ENCODE measurements at places on chromosomes 1 and 21.

DNA sequence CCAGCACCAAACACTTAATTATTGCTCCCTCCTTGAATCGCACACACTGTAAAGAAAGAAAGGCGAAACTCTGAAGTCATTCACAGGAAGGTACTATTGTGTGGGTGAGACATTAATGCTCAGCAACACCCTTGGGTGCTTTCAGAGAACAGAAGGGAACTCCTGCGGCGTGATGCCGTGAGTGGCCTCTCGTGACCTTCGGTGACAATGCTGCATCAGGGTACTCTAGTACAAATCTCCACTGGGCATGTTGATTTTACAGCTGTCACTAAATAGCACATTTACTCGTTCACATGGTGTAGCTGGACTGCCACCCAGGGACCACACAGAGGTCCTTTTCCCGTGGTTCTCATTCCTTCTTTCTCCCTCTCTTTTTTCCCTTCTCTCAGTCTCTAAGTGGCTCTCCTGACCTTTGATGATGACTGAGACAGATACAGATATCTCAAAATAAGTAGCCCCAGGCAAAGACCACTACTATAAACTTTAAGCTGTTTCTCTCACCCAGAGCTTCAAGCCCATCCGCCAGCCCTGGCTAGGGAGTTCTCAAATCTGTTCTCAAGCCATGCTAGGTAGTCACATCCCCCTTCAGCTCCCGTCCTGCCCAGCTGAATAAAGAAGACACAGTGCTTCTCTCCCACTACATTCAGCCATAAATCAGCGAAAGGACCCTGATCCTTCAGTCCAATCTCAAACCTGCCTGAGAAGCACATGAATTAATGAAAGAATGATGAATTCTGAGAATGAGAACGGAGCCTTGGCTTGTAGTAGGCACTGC lies 223.4 kb upstream of the FMN2 start:
- no peak for DNase-seq

- DNase-seq = no peak
These were observed 15.1 kb downstream of the MCL1 start for GRCh38 chr1:150564051-150564991.

- no peak for DNase-seq
These were observed 14.8 kb upstream of the PAQR6 start for GRCh38 chr1:156262461-156263287.

DNA sequence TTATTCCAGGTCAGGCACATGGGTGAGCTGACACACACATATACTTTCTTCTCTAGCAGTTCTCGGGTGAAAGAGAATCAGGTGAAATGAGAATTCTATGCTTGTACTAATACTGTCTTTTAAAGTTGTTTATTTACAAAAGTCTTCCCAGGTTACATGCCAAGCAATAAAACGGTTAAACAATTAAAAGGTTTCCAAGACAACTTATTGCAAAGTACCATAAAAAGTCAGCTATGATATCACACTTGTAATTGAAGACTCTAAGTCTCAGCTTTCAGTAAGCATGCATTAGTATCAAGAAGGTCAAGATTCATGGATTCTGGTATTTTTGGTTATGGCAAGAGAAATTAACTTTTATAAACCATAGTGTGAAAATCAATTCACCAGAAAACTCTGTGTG lies 171.4 kb downstream of the PDE4B start:
- DNase-seq = no peak

GRCh38 chr1:9630331-9631111 lies 21.0 kb upstream of the PIK3CD start:
- peak; percentile 14 for DNase-seq

- DNase-seq = no peak
These were observed 34.7 kb upstream of the C1orf115 start for GRCh38 chr1:220655509-220655908.

GRCh38 chr1:19872190-19872589 lies 10.0 kb upstream of the OTUD3 start:
- DNase-seq = no peak

DNA sequence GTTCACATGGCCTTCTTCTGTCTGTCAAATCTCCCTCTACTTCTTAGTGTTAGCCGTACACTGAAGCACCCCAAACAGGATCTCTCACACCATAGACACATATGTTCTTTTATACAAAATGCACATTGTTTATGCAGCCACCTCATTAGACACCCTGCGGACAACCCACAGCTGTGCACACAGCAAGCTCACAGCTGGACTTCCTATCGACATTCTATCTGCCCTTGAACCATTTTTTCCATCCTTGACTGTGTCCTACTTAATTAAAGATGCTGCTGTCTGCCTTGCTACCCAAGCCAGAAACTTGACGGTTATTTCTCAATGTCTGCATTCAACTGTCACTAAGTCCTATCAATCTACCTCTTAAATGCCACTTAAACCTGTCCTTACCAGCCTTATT lies 3.2 kb upstream of the ZBTB21 start:
- DNase-seq = no peak

DNA sequence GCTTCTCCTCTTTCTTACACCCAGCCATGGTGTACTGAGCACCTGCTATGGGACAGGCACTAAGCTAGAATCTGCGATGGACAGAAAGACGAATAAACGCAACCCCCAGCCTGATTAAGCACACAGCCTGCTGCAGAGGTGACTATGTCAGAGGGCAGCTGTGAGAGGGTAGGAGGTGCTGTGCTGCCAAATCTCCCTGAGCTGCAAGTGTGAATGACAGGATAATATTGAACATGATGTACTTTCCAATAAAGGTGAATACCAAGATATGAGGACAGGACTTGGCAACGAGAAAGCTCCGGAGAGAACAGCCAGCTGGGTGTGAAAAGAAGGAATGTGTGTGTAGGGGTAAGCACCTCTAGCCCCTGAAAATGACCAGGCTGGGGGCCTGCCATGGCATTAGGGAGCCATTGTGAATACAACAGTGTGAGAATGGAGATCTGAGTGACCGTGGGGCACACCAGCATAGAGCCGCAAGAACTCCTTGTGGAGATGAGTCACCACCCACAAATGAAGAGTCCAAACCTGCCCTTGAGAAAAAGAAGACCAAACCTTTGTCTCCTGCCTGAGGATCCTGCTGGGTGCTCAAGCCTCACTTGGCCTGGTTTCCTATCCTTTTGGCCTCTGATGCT lies 83.0 kb upstream of the ATF3 start:
- DNase-seq = no peak

DNA sequence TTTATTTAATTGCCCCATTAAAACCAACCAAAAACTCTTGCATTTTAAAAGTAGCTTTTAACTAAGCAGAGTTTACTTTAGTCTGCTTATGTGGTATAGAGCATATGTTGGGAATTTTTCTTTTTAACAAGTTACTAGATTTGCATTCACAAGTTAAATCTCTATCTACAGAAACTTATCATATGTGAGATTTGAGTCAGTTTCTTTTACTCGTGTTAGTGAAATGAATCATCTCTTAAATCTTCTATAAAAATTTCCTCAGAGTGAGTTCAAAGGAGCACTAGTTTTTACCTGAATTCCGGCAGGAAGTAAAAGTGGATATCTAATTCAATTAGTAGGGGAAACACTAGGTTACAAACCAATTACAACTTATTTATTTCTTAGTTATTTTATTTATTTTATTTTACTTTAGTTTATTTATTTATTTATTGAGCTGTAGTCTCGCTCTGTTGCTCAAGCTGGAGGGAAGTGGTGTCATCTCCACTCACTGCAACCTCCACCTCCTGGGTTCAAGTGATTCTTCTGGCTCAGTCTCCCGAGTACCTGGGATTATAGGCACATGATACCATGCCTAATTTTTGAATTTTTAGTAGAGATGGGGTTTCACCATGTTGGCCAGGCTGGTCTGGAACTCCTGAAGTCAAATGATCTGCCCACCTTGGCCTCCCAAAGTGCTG lies 1609.6 kb upstream of the B3GALT2 start:
- no peak for DNase-seq

DNA sequence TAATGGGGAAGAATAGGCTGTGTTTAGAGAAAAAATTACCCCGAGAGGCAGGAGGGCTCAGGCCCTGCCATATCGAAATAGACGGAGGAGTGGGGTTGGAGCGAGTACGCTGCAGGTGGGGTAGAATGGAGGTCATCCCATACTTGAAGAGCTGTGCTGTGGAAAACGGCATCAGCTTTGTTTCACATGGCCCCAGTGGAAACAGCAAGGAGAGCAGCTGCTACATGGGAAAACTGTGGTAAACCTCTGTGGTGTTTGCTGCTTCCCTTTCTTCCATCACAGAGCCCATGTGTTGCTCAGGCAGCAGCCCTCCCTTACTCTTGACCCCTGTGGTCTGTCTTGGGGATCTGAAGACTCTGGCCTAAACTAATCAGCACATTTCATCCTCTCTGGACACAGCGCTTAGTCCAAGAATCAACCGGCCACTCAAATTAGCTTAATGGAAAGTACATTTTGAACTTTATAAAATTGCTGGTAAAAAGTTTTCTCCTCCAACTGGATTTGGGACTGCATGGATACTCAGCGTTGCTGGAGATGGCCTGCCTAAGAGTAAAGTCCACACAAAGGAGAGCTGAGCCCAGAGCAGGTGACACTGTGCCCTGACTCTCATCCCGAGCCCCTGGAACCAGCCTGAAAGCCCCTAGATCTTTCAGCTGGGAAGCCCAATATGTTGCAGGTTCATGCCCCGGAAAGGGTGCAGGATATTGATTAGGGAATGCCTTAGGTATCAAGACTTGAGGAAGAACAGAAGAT lies 127.1 kb upstream of the GADD45A start:
- DNase-seq = peak; percentile 46

DNA sequence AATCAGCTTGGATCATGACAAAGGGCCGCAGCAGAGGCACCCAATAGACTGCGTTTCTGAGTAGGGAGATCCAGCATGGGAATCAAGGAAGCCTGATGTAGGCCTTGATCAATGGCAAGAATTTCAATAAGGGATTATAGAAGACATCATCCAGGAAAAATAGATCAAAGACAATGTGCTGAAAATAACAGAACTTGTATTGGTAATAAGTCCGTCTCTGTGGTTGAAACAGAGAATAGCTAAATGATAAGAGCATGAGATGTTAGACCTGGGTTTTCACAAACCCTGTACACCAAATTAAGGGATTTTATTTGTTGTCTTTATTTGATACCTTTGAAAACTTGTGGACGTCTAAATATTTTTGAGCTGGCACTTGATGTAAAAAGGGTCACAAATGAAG lies 228.0 kb upstream of the SGIP1 start:
- DNase-seq = no peak

DNA sequence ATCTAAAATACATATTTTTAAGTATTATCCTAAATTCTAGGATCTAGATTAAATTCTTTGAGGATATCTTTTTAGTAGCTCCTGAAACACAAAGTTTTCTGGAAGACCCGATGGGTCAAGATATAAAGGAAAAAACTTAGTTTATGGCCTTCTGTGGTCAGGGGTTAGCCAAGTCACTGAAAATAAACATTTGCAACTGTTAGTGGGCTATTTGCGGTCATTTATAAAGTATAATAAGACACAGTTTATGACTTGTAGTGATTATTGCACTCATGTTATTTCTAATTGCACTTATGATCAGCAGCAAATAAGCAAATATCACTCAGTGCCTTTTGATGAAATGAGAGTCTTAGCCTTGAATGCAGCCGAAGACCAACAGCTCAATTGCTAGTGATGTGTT lies 183.3 kb downstream of the NFIA start:
- no peak for DNase-seq

DNA sequence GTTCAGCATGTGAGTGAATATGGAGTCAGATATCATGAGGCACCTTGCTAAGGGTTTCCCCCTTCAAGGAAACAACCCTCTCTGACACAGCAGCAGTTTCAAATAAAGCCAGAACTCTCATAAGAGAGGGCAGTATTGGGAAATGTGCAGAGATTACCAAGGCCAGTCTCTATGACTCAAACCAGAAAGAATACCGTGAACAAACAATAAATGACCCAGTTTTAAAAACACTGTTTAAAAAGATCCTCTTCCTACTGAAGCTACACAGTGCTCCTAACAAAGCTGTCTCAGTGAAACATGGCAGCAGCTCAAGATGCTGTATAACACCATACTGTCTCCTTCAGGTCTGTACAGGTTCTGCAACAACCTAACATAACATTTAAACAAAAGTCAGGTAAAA lies 102.6 kb downstream of the KIAA0319L start:
- no peak for DNase-seq

DNA sequence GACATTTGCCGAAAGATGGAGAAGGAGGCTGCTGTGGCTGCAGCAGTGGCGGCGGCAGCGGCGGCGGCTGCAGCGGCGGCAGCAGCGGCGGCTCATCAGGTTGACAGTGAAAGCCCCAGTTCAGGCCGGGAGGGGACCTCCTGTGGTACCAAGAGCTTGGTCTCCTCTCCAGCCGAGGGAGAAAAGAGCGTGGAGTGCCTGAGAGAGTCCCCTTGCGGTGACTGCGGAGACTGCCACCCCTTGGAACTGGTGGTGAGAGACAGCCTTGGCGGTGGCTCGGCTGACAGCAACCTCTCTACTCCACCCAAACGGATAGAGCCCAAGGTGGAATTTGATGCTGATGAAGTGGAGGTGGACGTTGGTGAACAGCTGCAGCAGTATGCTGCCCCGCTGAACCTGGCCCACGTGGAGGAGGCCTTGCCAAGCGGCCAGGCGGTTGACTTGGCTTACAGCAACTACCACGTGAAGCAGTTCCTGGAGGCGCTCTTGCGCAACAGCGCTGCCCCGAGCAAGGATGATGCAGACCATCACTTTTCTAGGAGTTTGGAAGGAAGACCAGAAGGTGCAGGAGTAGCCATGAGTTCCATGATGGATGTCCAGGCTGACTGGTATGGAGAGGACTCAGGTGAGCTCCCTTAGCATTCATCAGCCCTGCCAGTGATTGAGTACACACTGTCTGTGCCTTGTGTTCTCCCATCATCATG lies 6.3 kb downstream of the ZBTB8B start:
- no peak for DNase-seq
